ENCODE measurements at places on chromosomes 12 and 14.

DNA sequence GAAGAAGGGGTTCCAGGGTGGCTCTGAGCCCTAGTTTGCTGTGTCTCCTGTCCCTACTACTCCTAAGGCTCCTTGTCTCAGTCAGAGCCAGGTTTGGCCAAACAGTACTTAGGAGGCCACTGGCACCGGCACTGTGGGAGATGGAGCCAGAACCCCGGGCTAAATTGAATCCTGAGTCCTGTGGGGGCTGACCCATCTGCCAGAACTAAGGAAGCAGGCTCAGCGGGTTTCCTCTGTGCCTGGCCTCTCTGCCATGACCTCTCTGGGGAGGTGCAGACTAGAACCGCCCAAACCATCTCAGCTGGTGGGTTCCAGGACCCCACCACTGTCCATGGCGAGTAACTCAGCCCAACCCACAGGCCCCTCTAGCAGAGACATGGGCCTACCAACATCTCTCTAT is 5.5 kb downstream of the ACTN1 start:
- DNase-seq, result no peak

DNA sequence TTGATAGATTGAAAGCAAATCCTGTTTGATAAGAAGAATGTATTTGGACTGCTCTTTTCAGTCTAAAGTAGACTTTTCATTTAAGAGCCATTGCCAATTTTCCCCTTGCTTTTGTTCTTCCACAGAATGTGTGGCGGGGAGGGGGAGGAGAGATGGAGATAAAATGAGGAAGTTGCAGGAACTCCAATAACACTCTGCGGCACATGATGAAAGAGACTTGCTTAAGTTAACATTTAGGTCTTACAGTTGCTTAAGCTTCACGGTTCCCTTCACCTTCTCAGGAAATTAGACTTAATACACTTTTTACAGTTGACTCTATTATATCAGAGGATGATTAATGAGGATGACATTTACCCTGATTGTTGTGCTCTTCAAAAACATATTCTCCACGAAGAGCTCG is 537.3 kb downstream of the TMTC2 start:
- DNase-seq, result no peak

- DNase-seq, result no peak
These were observed 364.0 kb downstream of the NRXN3 start for GRCh38 chr14:78534141-78534540.

GRCh38 chr12:53313996-53314395 is 7.4 kb downstream of the AAAS start:
- no peak for DNase-seq

- no peak for DNase-seq
These were observed 132.3 kb downstream of the C12orf75 start for GRCh38 chr12:105462831-105463230.

DNA sequence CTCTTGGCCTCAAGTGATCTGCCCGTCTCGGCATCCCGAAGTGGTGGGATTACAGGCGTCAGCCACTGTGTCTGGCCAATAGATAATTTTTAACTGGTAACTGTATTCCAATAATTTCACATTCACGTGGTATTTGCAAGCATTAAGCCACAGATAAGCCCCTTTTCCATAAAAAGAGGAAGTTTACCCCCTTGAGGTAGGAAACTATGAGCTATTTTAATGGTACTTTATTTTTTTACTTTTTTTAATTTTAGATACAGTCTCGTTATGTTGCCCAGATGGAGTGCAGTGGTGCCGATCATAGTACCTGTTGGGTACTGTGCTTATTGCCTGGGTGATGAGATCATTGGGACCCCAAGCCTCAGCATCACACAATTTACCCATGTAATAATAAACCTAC is 42.9 kb upstream of the AP4S1 start:
- no peak for DNase-seq

- no peak for DNase-seq
These were observed 214.9 kb upstream of the HMGA2 start for GRCh38 chr12:65609359-65609771.

- DNase-seq, result no peak
These were observed 47.1 kb downstream of the PLXNC1 start for GRCh38 chr12:94195483-94195882.

DNA sequence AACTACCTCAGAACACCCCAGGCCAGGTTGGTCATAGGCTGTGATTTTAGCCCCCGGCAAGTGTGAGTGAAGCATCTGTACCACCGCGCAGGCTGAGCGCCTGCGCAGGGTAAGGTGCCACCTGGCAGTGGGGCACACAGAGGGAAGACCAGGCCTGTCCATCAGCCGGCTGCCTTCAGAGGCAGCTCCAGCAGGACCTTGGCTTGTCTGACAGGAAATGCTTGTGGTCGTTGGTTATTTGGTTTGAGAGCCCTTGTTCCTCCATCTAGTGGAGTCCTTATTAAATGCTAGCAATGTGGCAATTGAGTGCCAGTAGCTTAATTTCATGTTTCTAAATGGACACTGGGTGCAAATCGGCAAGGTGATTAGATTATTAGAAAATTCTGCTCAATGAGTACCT is 27.5 kb downstream of the SLC25A29 start:
- no peak for DNase-seq

GRCh38 chr14:68285421-68286179 is 466.0 kb downstream of the RAD51B start:
- no peak for DNase-seq

DNA sequence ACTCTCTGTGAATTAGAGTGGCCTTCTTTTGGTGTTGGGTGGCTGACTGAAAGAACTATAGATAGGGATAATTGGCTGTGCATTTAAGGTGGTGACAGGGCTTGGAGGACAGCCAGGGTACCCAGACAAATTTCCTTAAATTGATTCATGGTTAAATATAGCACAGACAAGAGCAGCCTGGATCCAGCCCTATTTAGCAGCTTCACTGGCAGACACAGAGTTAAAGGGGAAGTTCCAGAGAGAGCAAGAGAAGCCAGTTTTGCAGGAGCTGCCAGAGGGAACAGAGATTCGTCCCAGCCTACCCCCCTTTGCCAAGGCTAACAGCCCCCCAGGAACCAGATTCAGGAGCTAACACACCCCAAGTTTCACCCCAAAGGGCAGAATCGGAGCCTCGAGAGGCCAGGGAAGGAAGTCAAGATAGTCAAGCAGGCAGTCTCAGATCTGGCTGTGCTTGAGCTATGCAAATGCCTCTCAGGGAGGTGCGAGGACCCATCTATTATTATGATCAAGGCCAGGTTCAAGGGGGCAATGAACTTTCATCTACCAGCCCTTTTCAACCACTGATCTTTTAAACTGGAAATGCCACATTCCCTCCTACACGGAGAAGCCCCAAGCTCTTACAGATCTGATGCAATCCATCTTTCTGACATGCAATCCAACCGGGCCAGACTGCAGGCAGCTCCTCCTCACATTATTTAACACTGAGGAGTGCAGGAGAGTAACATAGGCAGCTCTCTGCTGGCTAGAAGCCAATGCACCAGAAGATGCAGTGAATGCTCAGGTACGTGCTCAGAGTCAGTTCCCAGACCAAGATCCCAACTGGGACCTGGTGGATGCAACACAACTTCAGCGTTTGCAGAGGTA is 58.2 kb downstream of the DHRS2 start:
- no peak for DNase-seq

GRCh38 chr14:66206554-66206953 is 279.6 kb upstream of the CCDC196 start:
- DNase-seq, result no peak

DNA sequence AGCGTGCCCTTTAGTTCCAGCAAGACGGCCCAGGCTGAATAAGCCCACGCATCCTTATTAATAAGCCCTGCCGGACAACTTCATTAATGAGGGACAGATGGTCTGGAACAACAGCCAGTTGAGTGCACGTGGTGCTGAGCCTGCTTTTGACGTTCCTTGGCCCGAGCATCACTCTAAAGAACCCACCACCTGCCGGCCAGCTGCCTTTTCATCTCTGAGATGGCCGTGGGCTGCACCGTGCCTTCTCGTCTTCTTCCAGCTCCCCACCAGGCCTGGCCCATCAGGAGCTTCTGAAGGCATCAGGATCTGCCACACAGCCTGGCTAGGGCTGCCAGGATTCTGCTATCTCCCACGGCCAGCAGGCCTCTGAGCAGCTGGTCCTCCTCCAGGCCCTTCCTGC is 80.0 kb downstream of the AACS start:
- no peak for DNase-seq

DNA sequence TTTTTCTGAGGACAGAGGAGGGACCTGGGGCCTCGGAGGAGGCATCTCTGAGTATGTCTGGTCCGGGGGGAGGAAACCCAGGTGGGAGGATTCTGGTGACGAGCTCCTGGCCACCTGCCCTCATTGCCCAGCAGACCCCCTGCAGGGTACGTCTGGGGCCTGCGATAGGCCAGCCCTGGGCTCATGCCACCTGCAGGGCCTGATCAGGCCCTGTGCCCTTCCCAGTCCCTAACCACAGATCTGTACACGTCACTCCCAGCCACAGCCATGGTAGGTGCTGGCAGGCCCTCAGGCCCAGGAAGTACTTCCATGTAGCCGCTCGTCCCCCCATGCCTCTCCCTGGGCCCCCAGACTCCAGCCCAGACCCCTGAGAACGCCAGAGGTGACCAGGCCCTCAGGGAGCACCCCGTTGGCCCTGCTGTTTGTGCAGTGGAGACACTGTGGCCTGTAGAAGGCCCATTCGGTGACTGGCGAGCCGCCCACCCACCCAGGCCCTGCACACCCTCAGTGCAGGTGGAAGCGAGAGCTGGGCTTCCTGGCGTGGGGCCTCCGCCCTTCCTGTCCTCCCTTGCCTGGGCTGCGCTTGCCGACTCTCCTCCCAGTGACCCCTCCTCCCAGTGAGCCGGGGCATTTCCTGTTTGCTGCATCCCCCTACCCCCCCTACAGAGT is 5.7 kb downstream of the INF2 start:
- DNase-seq, result peak; percentile 35

DNA sequence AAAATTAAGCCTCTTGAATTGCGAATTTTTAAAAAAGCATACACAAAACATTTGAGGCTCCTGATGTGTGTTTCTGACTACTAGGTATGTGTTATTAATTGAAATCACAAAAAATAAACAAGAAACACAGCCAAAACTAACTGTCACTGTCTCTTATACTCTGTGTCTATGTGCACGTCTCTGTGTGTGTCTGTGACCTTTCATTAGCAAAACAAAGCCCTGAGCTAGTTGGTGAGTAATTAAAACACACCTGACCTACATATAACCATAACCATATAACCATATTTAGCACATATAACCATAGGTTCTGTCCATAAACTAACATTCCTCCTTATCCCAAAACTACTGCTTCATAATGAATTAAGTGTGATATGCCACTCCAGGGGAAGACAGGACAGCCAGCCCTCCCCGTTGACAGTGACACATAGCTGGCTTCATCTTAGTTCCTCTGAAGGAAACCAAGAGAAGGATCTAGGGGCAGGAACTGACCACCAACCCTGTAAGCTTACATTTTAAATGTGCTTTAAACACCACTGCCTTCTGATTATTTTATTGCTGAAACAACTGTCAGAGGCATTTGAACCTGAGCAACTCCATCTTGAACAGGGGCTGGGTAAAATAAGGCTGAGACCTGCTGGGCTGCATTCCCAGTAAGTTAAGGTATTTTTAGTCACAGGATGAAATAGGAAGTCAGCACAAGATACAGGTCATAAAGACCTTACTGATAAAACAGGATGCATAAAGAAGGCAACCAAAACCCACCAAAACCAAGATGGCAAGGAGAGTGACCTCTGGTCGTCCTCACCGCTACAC is 106.7 kb downstream of the PPP2R5E start:
- DNase-seq, result no peak

- DNase-seq, result no peak
These were observed 77.8 kb upstream of the RAP1B start for GRCh38 chr12:68532887-68533248.

DNA sequence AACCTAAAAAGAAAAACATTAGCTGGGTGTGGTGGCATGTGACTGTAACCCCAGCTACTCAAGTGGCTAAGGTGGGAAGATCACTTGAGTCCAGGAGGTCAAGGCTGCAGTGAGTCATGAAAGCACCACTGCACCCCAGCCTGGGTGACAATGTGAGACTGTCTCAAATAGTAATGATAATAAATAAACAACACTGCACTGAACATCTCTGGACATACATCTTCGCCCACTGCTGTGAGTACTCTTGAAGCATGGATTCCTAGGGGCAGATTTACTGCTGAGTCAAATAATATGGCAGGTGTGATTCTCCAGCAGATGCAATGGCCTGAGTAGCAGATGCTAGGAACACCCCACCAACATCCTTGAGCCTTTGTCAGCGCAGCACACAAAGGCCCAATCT is 23.6 kb downstream of the ABCB9 start:
- peak; percentile 3 for DNase-seq

Measured in SHP77 (cell line).